ENCODE measurements at places on chromosomes 6 and 20.

DNA sequence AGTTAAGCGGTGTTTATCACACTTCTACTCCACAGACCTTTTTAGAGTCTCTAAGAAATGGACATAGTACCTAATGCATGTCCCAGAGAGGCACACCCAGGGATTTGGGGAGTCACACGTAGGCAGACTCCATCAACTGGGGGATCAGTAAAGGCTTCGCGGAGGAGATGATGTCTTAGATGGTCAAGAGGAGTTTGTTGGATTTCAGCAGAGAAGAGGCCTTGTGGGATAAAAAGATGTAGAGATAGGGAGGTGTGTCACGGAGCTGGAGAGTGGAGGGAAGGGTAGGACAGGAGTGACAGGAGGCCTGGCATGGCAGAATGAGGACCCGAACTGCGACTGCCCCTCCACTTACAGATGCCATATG is 9.1 kb downstream of the DYNLRB1 start:
- DNase-seq, result no peak

DNA sequence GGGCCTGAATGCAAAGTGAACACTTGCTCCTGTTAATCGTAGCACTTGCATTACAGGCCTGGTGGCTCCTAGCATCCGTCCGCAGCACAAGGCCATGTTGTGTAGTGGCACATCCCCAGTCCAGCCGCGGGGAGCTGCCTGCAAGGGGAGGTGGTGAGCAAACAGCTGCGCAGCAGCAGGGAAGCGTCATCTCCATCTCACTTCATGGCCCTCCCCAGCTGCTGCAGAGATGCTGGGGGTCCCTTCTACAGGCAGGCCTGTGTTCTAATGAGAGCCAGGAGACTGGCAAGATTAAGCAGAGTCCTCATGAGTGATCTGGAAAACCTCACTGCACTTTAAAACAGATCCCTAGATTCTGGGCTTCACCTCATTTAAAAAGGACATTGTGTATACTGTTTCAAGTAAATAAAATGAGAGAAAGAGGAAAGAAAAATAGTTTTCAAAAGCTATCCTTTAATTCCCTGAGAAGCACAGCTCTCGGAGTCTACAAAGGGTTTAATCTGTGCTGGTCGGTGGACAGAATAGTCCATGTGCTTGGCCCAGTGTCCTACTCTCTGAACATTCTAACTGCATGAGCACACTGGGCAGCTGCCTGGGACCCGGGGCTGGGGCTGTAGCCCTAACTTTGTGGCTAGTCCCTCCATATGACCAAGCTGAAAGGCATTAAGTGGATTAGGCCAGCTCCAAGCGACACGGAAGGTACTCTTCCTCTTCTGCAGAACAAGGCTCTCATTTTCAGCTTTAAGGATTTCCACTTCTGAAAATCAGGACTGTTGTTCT is 125.8 kb downstream of the LY86 start:
- no peak for DNase-seq

GRCh38 chr6:131803007-131803769 is 4.6 kb upstream of the ENPP1 start:
- no peak for DNase-seq

- DNase-seq, result no peak
These were observed 201.4 kb downstream of the ARHGAP18 start for GRCh38 chr6:129508477-129509145.

- DNase-seq, result no peak
These were observed 53.1 kb downstream of the SLC22A1 start for GRCh38 chr6:160174681-160175080.

DNA sequence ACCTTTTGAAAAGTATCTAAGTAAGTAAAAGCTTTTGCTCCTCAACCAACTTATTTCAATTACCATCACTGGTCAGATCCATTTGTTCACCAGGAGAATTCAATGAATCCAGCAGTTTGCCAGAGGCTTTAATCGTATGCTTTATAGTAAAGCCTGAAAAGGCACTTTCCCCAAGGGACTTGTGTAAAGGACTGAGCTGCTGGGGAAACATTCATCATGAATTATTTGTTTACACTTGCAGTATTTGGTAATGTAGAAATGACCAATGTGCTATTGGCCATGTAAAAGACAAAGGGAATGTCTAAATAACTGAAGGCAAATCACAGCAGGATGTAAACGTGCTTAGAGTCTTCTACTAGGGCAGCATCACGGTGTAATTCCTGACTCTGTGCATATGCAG is 471.4 kb downstream of the ADGRB3 start:
- DNase-seq, result no peak

GRCh38 chr6:37699138-37699766 is 1.6 kb upstream of the MDGA1 start:
- no peak for DNase-seq

DNA sequence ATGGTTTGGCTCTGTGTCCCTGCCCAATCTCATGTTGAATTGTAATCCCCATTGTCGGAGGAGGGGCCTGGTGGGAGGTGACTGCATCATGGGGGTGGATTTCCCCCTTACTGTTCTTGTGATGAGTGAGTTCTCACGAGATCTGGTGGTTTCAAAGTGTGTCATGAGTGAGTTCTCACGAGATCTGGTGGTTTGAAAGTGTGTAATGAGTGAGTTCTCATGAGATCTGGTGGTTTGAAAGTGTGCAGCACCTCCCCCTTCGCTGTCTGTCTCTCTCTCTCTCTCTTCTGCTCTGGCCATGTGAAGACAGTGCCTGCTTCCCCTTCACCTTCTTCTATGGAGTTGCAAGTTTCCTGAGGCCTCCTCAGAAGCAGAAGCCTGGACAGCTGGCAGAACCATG is 87.6 kb downstream of the MYLK4 start:
- no peak for DNase-seq

DNA sequence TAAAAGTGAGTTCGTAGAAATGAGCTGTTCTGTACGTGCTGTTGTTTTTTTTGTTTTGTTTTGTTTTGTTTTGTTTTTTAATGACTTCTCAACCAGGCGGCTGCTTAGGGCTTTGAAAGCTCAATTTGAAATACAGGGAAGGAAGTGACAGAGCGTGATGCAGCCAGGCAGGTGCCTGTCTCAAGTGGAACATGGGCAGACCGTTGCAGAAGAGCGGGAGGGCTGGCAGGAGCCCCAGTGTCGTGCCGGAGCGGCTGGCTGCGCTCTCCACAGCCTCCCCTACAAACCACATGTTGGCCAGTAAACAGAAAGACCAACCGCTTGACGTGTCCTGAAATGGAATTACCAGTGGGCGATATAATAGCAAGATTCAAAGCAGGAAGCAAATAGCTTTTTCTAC is 164.9 kb upstream of the RREB1 start:
- DNase-seq, result no peak

All from suprapubic skin (tissue), 4 donors.